ENCODE measurements at places on chromosomes 5 and 9. TPM values are rescaled to one million over a fixed set of nuclear protein-coding genes. Genes with fewer than 3 reads are reported as not detected.

DNA sequence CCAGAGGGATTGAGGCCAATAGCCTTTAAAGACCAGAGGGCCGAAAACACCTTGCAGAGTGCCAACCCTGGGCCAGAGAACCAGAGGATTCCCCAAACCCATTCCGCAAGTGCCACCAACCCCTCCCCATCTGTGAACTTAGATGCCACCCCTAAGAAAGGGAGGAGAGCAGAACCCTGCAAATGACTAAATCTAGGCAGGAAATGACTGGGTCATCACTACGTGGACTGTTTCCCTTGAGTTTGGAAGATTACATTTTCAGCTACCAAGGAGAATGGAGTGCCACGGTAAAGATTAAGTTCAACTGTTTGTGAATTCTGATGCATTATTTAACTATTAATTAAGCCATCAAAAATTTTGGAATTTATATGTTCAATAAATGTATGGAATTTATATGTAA lies 142.8 kb downstream of the ENC1 start:
- DNase-seq = no peak

DNA sequence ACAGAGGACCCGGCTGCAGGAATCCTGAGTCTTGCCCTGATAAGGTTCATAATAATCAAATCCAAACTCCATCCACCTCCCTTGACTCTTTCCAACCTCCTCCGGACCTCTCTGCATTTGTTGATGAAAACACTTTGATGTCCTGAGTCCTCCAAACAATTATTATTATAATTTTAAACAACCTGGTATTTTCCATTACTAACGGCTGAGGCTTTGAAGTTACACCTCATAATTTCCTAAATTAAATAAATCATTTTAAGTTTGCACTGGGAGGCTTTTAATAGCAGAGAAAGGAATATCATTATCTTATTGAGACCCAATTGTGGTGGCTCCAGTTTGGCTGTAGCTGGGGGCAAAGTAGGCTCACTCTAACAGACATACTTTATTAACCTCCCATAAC lies 9.5 kb downstream of the MSX2 start:
- no peak for DNase-seq

GRCh38 chr5:41812156-41812555 lies 58.1 kb downstream of the OXCT1 start:
- DNase-seq = no peak

DNA sequence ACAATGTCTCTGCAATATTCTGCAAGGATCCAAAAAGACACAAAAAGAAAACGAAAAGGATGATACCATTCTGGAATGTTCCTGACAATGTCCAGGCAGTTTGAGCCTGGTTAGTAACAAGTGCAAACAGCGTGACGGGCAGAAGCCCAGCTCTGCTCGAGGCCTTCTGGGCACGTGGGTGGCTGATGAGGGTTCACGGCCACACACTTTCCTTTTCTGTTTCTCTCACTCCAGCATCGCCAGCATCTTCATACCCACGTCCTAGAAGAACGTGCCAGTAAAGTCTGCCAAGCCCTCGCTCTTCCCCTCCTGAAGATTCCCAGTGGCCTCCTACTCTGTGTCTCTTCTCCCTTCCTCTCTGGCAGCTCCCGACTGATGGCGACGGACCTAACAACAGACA lies 36.7 kb downstream of the COL23A1 start:
- DNase-seq = no peak

DNA sequence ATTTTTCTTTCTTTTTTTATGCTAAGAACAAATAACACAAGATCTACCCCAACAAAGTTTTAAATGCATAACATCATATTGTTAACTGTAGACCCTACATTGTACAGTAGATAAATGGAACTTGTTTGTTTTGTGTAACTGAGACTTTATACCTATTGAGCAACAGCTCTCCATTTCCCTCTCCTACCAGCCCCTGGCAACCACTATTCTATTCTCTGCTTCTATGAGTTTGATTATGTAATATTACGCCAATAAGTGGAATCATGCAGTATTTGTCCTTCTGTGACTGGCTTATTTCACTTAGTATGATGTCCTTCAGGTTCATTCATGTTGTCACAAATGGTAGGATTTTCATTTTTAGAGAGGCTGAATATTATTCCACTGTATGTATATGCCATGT lies 308.2 kb upstream of the PRR16 start:
- no peak for DNase-seq

DNA sequence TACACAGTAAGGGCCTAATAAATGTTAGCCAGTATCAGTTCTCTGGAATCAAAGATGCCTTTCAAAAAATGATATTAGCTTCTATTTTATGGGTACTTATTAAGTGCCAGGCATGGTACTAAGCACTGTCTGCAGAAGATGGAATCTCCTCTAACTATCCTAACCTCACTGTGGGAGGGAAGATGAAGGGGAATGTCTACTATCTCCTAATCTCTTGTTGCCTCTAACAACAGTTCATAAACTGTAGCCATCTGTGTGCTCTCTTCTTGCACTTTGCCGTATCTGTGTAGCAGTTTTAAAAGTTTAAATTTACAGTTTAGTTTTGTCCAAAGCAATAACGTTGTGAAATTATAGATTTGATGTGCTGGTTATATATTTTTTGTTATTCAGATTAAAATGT lies 99.6 kb upstream of the CCDC112 start:
- no peak for DNase-seq

DNA sequence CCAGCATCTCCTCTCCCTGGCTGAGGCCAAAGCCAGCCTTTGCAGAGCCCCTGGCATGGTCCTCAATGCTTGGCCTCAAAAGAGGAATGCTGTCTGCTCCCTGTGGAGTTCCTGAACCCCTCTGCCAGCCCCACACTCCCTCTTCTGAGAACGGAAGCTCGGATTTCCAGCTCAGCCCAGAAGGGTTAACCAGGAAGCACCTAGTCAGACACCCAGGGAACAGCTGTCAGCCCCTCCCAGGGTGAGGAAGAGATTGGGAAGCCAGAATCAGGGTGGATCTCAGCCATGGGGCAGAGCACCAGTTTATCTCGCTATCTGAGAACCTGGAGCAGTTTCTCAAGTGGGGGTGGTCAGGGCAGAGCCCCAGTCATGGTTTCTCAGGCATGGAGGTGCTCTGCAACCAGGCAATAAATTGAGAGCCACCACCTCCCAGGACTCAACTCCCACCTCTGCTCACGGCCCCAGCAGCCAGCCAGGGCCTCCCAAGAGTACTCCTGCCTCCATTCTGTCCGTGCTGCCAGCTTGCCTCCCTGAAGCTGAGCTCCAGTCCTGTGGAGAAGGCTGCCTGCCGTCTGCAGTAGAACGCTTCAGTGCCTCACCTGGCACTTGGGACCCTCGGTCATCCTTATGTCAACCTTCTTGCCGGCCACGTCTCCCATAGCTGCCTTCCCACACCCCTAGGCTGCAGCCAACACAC lies 7.6 kb downstream of the FOXE1 start:
- DNase-seq = no peak

DNA sequence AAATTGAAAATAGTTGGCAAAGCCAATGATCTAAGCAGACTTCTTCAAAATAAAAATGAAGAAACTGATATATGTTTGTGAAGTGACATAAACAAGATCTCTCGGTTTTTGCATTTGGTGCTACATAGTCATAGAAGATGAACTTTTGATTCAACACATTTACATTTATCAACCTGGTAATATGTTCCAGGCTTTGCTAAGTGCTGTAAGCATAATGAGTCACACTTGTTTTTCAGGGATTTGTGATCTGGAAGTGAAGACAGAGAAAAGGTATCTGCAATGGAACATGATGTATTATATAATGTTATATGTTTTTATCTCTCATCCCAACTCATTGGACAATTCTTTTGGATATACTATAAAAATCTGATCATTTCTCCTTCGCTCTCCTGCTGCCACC lies 801.4 kb downstream of the BRINP1 start:
- no peak for DNase-seq

DNA sequence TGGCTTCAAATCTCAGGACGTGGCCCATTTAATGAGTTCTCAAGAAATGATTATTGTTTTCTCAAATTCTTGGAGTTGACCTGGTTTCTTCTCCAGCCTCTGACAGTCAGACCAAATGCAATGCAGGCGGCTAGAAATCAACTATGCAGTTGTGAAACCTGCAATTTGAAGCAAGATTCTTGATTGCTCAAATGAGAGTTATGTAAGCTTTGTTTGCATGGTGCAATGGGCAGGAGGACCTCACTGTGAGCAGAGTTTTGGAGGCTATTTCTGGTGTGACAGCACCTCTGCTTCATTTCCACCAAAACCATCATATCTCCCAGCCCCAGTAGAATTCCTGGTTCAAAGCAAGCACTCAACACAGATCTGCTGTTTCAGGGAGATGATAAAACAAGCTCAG lies 500.0 kb upstream of the KLF4 start:
- DNase-seq = no peak

- DNase-seq = no peak
Measured at GRCh38 chr5:38601863-38602298, 45.4 kb upstream of the LIFR start.

DNA sequence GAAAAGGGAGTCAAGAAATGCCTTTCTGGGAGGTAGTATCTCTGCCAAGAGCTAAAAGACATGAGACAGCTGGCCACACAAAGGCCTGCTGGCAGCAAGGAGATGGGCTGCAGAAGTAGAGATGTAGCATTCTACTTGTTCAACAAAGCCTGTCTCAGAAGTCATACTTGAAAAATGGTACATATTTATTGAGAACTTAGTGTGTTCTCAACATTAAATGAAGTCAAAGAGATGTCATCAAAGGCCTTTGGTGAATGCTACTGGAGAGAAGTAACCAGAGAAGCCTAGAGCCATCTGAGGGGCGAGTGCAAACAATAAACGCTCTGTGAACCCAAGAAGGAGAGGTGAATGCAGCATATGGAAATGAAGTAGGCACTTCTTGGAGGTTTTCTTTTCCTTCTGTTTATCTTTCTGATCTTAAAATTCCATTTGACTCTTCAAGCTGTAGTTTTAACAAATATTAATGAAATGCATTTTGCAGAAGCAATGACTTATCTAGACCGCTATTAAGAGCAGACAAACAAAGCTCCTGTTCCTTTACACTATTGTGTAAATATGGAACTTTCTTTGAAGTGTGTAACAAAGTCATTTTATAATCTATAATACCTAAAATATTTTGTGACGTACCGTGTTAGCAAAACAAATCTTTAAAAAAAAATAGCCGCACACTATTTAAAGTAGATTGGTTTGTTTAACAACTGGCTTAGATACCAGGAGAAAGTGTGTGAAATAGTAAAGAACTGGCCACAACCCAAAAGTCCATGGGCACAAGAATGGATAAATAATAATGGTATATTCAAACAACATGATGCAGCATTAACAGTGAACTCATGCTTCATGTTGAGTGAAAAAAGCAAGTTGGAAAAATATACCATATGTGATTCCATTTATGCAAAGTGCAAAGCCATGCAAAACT lies 70.2 kb downstream of the ZNF608 start:
- no peak for DNase-seq

GRCh38 chr5:59001154-59001553 lies 418.3 kb downstream of the RAB3C start:
- DNase-seq = no peak

GRCh38 chr9:91053824-91054223 lies 252.2 kb downstream of the SYK start:
- no peak for DNase-seq

- no peak for DNase-seq
Measured at GRCh38 chr5:119417891-119418605, 34.2 kb upstream of the HSD17B4 start.

DNA sequence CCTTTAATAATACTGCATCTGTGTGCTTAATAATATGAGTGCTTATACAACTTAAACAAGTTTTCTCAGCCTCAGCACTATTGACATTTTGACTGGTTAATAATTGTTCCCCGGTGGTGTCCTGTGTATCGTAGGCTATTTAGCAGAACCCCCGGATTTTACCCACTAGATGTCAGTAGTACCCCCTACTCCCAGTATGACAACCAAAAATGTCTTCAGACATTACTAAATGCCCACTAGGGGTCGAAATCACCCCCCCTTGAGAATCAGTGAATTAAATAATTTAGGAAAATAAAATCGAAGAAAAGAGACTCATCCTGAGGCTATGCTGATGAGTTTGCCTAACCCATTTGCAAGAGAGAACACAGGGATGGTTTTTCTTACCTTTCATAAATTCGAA lies 166.3 kb downstream of the ATP10B start:
- no peak for DNase-seq

DNA sequence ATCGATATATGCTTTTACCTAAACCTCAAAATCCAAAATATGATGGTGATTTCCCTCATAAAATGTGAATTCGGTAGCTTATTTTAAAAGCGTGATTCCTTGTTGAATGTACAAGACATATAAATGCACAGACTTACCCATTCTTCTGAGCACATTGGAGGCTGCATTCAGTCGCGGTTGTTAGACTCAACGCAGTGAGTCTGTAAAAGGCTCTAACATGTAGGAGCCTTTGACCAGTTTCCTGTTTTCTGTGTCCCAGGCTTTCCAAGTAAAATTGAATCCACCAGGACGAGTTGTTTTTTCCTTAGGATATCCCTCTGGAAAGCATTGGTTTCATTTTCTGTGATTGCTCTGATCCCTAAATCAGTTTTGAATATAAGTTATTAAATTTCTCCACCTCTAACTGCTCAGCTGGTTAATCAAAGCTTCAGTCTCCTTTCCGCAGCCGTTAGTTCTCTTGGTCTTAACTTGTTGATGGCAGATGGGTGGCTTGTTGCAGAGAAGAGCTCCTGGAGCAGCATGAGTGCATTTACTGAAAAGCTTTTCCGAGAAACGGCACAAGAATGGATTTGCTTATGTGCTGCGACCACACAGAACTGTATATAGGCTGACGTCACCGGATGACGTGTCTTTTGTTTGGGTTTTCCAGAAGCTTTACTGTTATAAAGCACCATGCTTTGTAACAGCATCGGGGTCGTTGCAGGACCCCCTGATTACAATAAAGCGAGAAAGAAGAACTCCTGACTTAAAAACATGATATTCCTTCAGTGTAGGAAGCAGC lies at the start of gene LRRTM2:
TSS of gene LRRTM2 (minus strand) at position 565 of the 781 bp plus-strand sequence. CDS start at position 141, 424 bp downstream.
- no peak for DNase-seq

DNA sequence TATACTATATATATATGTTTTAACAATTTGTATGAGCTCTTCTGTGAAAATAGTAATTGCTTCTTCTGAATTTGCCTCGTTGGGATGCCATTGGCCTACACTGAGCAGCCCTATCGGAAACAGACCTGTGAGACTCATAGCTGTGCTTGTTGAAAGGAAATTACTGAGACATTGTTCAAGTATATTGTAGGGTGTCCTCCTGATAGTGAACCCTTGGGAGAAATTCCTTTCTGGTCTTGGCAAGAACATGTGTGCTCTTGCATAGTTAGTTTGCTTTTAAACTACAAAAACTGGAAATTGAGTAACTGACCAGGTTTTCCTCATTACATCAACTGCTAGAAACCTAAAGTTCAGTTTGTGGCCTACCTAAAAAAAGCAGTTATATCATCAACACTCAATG lies 160.9 kb downstream of the LURAP1L start:
- no peak for DNase-seq

- peak; percentile 39 for DNase-seq
Measured at GRCh38 chr5:1515311-1515920, 8.3 kb downstream of the LPCAT1 start.

- peak; percentile 40 for DNase-seq
Measured at GRCh38 chr9:93305497-93306020, 121.6 kb downstream of the WNK2 start.

- DNase-seq = no peak
Measured at GRCh38 chr5:90898326-90899013, 339.9 kb downstream of the ADGRV1 start.

SUSD1 gene
- 16.3 TPM for total RNA-seq

MACIR gene
- total RNA-seq = 21.1 TPM

PTGR1 gene
- 142 TPM for total RNA-seq

KLF4 gene
- total RNA-seq = 197 TPM

PCDHGB7 gene
- total RNA-seq = 5.8 TPM

ADGRD2 gene
- not detected for total RNA-seq

FCN1 gene
- total RNA-seq = 2.5 TPM

PLK2 gene
- total RNA-seq = 31.6 TPM

SERF1A gene
- total RNA-seq = 9.1 TPM

PHF24 gene
- total RNA-seq = not detected
